T47D (cell line): ENCODE measurements at places on chromosomes 5 and 9.

DNA sequence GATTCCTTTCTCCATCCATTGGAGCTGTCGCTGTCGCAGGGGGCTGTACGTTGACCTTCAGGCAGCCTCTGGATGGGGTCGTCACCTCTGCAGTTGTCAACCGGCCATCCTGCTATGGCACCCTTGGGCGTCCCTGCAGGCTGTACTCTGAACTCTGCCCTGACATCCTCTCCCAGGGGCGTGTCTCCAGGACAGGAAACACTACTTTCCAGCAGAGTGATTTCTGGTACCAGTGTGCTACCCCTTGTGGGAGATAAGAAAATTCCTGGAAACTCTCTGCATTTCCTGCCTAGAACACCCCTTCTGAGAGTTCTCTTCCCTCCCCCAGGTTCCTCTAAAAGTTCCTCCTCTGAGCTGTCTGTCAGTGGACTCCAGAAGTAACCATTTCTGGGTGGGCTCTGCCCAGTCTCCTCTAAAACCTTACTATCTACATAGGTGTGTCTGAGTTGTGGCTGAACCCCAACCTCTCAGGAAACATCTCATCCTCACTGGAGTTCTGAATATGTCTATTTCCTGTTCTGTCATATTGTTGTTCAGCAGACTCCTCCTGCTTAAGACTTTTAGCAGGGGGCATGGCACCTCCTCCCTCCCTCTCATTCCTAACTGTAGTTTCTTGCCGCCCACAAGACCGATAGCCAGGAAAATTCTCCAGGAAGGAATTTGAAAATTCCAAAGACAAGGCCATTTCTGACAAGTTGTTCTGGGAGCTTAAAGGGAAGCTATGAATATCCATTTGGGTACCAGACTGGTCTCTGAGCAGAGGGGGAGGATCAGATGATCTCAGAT, 145.3 kb upstream of the RASEF start:
- DNase-seq = no peak

GRCh38 chr5:178984145-178985072, 10.7 kb downstream of the GRM6 start:
- DNase-seq = no peak

- DNase-seq = no peak
Measured at GRCh38 chr9:79570448-79571308, 1.1 kb upstream of the TLE4 start.

DNA sequence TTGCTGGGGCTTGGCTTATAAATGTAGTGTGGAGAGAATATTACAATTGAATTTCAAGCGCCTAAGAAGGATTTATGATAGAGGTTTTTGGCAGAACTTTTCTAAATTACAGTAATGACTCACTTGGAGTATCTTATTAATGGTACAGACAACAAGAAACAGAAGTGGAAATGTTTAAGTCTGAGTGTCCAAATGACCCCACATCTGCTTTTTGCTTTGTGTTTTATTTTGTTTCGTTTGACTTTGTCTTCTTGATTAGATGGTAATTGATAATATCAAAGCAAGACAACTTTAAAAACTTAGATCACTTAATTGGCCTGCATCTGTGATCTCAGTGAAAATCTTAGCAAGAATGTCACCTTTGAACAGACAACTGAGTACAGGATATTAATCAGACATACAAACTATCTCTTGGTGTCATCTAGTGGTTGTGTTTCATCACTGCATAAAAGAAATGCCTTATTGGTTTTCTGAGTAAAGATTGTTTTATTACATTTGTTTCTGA, 577.4 kb downstream of the ISL1 start:
- DNase-seq = no peak

GRCh38 chr5:72720205-72720604, 96.3 kb upstream of the TNPO1 start:
- DNase-seq = no peak

GRCh38 chr5:54289769-54290168, 20.6 kb downstream of the ARL15 start:
- no peak for DNase-seq

DNA sequence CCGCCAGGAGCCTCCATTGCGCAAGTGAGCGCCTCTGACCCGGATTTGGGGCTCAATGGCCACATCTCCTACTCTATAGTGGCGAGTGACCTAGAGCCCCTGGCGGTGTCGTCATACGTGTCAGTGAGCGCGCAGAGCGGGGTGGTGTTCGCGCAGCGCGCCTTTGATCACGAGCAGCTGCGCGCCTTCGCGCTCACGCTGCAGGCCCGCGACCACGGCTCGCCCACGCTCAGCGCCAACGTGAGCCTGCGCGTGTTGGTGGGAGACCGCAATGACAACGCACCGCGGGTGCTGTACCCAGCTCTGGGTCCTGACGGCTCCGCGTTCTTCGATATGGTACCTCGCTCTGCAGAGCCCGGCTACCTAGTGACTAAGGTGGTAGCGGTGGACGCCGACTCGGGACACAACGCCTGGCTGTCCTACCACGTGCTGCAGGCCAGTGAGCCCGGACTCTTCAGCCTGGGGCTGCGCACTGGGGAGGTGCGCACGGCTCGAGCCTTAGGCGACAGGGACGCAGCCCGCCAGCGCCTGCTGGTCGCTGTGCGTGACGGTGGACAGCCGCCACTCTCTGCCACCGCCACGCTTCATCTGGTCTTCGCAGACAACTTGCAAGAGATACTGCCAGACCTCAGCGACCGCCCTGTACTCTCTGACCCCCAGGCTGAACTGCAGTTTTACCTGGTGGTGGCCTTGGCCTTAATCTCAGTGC, 1.9 kb downstream of the PCDHGB6 start:
- no peak for DNase-seq

DNA sequence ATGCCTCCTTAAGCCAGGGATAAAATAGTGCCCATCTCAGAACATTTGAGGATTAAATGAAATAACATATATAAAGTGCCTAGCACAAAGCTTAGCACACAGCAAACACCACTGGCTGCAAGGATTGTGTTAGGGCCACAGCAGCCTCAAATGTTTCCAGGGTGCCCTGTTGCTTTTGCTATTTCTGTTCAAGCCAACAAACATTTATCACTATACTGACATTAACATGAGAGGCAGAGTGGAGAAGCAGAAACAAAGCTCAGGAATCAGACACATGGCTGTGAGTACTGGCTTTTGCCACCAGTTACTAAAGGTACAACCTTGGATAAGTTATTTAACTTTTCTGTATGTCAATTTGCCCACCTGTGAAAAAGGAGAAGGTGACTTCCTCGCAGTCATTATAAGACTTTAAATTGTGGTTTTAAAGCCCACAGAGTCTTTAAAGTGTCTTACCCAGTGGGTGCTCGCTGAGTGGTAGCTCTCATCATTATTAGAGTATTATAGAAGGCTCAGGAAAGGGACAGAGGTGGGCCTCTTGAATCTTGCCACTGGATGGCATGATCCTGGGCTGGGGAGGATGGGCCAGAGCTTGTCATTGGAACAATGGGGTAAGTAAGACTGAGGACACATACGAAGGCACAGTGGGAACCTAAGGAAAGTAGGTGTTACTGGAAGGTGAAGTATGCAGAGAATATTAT, 98.2 kb downstream of the MARCHF3 start:
- DNase-seq = no peak

DNA sequence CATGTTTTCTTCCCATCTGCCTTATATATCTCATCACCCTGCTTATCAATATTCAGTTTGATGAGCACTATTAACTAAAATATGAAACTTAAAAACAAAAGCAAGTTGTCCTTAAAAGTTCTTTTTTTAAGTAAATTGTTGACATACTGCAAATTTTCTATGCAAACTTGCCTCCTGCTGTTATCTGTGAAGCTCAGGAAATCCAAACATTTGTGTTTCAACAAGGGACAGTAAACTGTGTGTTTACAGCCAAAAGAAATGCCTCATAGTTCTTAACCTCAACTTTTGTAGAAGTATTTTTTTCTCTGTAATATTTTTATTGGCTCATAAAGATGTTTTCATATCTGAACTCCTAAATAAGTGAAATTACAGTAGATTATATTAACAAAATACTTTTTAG, 7.7 kb upstream of the TTC23L start:
- no peak for DNase-seq

DNA sequence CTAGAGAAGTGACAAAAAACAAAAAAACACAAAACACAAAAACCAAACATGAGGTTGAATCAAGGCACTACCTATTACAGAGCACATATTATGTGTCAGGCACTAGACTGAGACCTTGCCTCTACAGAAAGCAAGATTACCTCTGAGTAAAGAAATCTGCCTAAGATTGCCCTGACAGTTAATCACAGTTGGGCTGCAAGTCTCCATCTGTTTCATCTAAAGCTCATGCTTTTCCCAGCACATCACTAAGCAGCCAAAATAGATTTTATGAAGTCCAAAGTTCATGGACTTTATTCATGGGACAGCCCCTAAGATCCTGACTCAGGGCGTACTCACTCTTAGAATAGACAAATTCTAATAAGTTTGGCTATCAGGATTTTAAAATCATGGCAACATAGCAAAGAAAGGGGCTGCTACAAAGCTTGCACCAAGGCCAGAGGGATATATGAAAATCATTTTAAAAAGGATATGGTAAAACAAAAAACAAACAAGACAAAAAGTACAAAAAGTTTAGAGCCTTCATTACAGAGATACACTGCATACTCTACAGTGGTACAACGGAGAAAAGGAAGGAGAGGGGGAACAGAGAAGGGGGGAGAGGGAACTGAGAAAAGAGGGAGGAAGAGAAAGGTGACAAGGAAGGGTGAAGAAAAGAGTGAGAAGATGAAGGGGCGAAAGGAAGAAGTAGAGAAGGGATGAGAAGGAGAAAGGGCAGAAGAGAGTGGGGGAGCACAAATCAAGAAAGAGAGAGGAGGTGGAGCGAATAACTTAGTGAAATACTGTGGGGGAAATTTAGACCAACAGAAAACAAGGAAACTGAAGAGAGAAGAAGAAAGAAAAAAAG, 58.2 kb downstream of the RICTOR start:
- DNase-seq = no peak

DNA sequence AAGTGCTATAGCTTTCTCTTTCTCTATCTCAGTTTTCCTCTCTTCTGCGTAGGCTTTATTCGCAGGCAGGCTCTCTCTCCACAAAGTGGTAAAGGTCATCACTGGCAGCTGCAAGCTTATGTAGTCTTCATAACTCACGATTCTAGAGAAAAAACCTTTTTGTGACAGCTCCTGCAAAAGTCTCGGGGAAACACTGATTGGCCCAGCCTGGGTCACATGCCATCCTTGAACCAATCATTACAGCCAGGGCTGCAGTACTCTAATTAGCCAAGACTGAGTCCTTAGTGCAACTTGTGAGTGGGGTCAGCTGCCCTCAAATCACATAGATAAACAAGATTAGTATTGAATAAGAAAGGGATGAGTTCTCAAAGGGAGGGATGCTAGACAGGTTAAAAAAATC, 18.3 kb upstream of the FRMPD1 start:
- DNase-seq = no peak

DNA sequence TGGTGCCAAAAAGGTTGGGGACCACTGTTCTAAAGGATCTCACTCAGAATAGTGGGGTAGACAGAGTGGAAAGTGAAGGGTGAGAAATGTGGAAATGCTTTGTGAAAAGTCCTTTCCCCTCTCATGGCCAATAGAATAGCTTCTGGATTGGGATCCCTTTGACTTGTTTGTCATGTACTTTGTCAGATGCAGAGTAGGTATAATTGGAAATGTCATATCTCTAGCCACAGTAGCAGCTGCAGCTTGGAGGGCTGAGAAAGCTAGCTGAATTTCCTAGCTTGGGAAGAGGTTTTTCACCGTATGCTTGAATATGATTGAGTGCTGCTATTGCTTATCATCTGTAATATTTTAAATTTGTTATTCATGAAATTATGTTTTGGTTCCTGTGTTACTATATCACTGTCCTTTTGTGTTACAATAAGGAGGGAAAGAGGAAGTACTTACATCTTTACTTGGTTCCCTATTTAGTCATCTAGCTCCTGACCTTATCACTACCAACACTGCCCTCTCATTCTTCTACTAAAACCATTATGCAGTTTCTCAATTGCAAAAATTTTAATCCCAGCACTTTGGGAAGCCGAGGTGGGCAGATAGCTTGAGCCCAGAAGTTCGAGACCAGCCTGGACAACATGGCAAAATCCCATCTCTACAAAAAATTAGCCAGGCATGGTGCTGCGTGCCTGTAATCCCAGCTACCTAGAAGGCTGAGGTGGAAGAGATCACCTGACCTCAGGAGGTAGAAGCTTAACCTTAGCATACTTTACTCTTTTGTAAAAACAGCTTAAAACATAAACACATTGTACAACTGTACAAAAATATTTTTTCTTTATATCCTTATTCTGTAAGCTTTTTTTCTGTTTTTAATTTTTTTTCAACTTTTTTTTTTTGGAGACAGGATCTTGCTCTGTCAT, 12.4 kb downstream of the SLC30A5 start:
- DNase-seq = no peak
